ENCODE measurements at places on chromosomes 6 and 20.

GRCh38 chr6:36586606-36587005 lies 7.6 kb upstream of the SRSF3 start:
- DNase-seq, result no peak

GRCh38 chr6:7100753-7101081 lies 7.0 kb upstream of the RREB1 start:
- no peak for DNase-seq

DNA sequence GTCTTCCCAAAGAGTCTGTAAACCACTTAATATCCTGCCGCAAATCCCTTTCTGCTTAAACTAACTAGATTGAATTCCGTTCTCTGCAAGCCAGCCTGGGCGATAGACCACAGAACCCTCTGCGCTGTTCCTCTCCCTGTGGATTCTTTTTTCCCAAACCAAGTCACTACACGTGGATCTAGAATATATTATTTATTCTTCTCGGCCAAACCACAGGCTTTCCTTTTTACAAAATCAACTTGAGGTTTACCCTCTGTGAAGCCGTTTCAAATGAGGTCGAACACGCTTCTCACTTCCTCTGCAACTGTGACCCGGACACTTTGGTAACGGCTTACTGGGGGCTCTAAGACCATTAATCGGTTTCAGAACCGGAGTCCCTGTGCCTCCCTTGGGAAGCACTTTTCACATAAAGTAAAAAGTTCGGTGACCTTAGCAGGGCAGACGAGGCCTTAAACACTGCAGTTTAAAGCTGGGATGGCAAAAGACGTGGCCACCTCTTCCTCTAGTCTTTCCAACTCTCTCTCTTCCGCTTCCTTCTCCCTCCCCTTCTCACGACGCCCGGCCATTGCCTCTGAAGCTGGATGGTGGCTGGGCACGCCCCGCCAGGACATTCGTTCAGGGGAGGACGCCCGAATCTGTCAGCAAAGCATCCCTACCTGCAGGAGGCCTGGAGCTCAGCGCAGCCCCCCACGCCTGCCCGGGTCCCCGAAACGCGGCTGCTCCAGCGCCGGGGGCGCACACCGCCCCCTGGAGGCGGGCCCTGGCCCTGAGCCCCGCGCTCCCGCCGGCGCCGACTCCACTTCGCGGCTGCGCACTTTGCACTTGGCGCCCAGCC lies 55.0 kb upstream of the FOXC1 start:
- peak; percentile 88 for DNase-seq

DNA sequence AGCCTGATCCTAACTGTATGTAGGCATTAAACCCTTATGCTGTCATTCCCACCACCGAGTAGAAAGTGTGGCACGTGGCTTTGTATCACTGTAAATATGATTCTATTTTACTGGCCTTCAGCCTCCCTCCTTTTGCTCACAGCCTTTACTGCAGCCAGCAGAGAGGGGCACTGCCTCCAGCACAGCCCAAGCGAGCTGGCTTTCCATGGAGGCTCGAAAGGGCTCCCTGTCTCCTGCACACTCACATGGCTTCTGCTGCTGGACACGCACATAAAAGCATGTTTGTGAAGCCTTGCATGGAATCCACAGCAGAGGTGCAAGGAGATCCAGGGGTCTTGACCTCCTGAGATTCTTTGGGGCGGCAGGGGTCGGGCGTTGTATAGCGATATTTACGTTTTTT lies 51.3 kb downstream of the RNASET2 start:
- DNase-seq, result no peak

DNA sequence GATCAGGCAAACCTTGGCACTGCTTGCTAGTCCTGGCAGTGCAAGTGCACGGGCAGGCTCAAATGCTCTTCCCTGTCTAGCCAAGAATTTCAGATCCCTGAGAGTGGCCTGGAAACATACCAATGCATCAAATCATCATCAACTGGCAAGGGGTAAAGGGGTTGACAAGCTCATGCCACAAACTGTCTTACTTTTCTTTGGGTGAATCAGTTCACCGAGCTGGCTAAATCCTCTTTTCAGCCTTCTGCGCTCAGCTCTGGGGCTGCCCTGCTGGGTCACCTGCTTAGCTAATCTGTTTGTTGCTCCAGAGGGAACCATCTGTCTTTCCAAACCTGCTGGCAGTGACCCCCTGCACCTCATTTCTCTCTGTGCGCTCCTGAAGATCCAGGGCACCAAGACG lies 59.5 kb downstream of the LYRM4 start:
- DNase-seq, result no peak

DNA sequence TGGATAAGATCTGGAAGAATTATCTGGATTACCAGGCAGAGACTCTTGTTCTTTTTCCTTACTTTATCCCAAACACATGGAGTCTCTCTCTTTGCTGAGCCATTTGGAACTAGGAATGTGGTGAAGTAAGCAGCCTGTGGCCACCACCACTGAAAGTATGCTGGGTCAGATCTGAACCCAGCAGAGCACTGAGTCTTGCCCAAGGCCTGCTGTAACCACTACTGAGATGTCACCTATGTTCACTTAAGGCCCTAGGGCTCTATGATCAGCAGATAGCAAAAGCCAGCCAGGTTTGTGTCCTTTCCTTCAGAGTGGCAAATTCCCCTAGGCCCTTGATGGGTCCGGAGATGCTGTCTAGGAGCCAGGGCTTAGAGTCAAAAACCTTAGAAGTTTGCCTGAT lies 103.3 kb upstream of the PLN start:
- no peak for DNase-seq

- DNase-seq, result no peak
Observed at GRCh38 chr6:155143578-155144106, 120.2 kb upstream of the CLDN20 start.

DNA sequence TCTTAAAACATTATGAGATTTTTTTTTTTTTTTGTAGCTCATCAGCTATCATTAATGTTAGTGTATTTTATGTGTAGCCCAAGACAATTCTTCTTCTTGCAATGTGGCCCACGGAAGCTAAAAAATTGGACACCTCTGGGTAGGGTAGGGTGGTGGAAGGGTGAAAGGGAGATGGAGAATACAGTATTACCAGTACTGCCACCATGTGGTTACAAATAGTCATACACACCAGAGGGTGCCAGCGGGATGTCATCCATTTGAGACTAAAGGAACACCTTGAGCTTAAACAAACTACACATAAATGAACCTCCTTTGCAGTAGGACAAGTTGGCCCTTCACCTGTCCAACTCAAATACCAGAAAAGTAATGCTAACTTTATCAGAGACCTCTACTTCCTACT lies 601.9 kb downstream of the HTR1B start:
- no peak for DNase-seq

GRCh38 chr6:5457041-5457440 lies 195.7 kb downstream of the FARS2 start:
- no peak for DNase-seq

- DNase-seq, result no peak
Observed at GRCh38 chr20:4569865-4570264, 151.8 kb upstream of the PRND start.

DNA sequence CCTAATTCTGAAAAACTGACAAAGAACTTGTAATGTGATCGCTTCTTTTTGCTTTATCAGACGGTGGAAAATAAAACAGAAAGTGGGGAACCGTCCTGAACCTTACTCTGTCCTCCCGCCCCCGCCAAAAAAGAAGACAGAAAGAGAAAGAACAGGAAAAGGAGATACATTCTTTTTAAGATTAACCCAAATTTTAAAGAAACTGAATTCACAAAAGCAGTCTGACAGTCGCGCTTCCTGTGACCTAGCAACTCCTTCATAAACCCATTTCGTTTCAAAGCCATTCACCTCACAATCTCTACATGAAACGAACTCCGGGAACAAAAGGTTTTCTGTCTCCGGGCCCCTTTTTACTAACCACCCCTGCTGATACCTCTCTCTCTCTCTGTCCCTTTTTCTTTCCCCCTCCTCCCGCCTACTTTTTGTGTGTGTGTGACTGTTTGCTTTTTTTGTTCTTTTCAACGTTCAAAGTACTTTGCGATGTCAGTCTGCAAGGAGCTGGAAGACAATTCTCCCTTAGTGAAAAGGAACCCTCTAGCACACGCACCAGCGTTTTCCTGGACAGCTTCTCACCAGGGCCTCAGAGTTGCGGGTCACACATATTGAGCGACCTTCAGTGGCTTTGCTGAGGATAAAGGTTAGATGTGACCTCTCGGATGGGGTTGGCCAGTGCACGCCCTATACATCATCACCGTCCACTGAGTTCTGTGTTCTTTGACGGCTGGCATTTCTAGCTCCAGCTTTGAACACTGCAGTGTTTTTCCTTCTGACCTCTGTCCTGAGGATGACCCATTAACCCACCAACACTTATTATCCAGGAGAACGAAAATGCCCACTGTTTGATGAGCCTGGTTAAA lies 530 bp upstream of the NEDD9 start:
- no peak for DNase-seq

DNA sequence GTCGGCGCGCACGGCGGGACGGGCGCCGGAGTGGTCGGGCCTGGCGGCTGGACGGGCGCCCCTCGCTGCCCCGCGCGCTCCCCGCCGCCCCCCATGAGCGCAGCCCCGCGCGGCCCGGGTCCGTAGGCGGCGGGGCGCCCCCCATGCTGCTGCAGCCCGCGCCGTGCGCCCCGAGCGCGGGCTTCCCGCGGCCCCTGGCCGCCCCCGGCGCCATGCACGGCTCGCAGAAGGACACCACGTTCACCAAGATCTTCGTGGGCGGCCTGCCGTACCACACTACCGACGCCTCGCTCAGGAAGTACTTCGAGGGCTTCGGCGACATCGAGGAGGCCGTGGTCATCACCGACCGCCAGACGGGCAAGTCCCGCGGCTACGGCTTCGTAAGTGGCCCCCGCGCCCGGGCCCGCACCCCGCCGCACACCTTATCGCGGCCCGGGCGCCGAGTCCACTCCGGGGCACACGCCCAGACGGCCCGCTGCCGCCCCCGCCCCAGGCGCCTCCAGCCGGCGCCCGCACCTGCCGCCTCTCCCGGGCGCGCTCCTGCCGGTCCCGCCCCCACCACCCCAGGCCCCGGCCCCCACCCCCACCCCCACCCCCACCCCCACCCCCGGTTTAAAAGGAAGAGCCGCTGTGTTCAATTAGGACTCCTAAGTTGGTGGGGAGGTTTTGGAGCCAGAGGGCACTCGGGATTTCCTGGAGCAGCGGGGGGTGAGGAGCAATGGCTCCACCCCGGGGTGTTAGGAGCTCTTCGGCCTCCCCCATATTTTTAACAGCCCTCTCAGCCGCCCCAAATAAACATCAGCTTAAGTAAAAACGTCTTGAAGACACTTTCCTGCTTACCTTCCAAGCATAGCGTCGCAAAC lies 474 bp downstream of the RBM38 start:
- DNase-seq, result no peak

GRCh38 chr6:85620308-85620707 lies 22.4 kb downstream of the SYNCRIP start:
- DNase-seq, result no peak

DNA sequence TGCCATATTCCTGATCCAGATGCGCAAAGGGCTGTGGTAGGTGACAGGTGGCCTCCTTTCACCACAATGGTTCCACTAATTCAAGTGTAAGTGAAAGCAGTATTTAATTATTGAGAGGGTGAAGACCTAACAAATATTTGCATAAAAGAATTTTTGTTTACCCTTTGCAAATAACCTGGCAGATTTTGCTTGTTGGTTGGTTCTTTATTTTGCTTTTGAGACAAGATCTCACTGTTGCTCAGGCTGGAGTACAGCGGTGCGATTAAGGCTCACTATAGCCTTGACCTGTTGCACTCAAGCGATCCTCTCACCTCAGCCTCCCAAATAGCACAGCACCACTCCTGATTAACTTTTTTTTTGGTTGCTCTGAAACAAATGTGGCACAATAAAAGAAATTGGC lies 49.2 kb downstream of the PCNA start:
- DNase-seq, result no peak

DNA sequence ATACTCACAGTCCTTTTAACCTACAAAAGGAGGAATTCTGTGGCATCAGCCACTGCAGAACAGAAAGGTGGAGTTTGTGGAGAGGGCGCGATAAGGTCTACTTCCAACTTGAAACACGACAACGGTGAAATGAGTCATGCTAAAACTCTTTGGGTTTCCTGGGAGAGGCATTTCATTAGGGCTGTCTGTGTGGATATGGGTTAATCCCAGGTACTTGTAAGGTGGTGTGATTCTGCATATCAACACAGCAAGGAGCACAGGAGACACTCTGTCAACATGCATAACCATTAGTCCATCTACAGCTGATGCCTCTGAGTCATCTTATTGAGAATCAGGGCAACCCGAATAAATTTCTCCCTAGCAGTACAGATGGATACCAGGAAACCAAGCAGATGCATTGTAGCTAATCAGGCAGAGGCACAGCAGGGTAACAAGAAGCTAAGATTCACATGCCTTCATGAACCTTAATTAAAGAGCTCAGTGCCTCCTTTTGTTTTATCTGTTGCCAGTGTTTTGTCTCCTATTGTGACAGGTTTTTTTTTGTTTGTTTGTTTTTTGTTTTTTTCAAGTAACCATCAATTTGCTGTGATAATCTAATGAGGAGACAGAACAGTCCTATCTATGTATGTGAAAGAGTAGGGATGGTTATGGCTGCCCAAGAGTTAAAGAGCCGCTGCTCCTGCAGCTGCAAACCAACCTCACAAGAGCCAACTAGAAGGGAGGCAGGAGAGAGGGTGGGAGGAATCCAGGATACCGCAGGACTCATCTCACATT lies 315.8 kb upstream of the SOX4 start:
- no peak for DNase-seq

DNA sequence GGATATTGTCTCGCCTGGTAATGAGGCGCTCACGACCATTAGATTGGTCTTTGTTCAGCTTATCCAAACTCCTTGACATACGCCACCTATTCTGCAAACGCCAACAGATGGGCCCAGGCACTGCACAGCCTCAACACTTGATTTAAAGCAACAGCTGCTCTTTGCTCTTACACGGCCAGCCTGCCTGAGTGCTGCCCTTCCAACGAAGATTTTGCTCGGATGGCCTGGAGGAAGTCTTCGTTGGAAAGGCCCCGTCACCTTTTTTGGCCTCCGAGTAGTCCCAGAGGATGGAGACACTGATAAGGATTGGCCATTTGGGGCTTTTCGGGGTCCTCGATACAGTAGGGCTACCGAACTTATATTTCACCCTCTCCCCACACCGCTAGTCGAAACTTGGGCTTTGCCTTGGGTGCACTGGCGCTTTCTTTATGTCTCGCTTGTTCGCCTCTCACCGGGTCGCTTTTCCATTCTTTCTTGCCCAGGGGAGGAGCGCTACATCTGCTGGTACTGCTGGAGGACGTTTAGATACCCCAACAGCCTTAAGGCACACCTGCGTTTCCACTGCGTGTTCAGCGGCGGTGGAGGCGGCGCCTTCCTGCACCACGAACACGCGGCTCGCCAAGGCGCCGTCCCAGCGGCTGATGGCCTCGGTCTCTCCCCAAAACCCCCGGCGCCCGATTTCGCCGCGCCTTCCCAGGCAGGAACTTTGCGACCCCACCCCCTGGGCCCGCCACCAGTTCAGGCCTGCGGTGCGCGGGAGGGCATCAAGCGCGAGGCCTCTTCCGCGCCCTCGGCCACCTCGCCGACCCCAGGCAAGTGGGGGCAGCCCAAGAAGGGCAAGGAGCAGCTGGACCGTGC lies 6.1 kb downstream of the PRDM13 start:
- no peak for DNase-seq

- no peak for DNase-seq
Observed at GRCh38 chr20:25544734-25545133, 40.6 kb downstream of the NINL start.

Measured in left hindlimb (tissue), 1 donor.